ENCODE measurements at places on chromosomes 13 and 19.

GRCh38 chr19:14218620-14219330 is 12.8 kb upstream of the ADGRL1 start:
- no peak for DNase-seq

- no peak for DNase-seq
Measured at GRCh38 chr19:17294051-17294891, 9.0 kb downstream of the ABHD8 start.

DNA sequence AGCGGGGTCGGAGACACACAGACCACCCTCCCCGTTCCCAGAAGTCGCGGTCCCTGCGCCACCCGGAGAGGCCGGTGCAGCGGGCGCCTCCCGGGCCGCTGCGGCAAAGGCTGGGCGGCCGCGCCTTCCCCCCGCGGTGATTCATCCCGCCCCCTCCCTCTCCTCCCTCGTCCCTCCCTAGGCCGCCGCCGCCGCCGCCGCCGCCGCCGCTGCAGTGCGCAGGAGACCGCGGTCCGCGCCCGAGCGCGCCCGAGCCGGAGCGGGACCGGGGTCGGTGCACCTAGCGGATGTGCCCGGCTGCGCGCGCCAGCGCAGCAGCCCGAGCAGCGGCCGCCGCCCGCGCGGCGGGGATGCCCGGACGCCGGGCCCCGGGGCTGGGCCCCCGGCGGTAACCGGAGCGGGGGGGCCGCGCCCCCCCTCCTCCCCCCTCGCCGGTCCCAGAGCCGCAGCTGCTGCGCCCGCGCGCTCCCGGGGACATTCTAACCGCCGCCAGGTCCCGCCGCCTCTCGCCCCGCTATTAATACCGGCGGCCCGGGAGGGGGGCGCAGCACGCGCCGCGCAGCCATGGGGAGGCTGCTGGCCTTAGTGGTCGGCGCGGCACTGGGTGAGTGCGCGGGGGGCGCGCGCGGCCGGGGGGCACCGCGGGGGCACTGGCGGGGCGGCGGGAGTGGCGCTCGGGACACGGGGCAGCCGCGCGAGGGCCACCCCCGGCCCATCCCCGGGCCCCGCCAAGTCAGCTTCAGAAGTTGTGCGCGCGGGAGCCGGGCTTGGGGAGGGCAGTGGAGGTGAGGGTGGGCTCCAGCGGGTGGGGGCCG is at the start of gene SCN1B:
TSS of gene SCN1B (plus strand) at position 214 of the 815 bp plus-strand sequence. CDS start at position 565, 351 bp downstream.
- DNase-seq: peak; percentile 46

- DNase-seq: peak; percentile 86
Measured at GRCh38 chr13:111115965-111116521, 933 bp downstream of the ARHGEF7 start.

DNA sequence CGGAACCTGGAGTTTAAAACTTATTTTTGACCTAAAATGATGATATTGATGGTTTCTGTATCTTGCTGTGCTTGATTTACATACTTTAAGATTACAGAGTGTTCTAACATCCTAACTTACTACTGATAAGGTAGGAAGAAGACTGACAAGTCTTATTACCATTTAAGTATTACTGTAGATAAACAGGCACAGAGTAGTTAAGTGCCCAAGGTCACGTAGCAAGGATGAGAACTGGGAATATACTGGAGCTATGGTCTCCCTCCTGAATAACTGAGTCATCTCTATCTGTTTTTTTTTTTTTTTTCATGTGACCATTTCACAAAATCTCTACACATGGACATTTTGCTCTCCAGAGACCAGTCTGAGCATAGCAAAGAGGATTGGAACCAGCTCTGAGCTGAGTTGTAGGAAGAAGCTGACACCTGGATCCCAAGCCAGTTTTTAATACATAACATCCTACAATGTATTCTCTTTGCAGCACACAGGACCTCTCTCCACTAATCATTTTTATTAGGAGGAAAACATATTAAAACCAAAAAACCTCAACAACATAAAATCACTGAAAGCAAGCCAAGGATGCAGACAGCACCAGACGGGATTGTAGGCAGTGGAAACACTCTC is 173.5 kb downstream of the DNAJC15 start:
- DNase-seq: no peak

- peak; percentile 70 for DNase-seq
Measured at GRCh38 chr13:24263632-24264031, 45.7 kb upstream of the C1QTNF9 start.

- no peak for DNase-seq
Measured at GRCh38 chr13:42170029-42170428, 101.9 kb upstream of the AKAP11 start.

- no peak for DNase-seq
Measured at GRCh38 chr19:31070146-31071065, 278.8 kb downstream of the TSHZ3 start.

GRCh38 chr13:26752671-26753070 is 7.9 kb downstream of the GPR12 start:
- no peak for DNase-seq

DNA sequence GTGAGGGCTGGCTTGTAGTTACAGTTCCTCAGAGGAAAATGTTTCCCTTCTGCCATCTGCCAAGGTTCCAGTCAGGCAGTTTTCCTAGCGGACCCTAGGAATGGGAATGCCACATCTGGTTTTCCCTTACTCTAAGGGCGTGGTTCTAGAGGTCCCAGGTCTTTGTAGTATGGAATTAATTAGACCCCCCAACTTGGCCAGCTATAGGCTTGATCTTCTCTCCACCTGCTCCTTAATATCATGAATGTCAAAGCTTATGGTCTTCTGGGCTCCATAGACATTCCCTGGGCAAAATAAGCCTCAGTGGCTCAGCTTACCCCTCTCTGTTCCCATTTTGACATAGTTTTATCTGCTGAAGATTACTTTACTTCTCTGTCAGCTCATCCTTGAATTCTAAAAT is 70.0 kb downstream of the ZNF568 start:
- DNase-seq: no peak

- DNase-seq: no peak
Measured at GRCh38 chr13:49254007-49254406, 6.3 kb downstream of the CDADC1 start.

DNA sequence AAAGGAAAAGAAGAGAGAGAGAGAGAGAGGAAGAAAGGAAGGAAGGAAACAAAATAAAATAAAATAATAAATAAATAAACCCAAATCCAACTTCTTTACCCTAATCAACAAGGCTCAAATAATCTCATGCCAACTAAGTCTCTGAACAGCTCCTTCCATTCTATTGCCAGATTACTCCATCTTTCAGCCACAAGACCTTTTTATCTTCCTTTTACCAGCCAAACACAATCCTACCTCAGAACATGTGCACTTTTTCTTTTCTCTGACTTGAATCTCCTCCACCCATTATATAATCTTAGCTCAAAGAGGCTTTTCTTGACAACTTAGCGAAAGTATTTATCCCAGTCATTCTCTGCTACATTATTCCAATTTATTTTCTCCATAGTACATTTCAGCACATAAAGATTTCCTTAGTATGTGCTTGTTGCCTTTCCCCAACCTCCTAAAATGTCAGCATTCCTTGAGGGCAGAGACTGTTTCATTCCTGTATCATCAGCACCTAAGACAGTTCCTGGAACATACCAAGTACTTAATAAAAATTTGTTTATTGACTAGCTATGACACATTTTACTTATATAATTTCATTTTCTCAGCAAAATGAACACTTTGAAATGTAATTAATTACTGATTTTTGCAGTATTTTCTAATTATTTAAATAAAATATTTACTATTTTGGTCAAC is 33.5 kb upstream of the USPL1 start:
- no peak for DNase-seq

DNA sequence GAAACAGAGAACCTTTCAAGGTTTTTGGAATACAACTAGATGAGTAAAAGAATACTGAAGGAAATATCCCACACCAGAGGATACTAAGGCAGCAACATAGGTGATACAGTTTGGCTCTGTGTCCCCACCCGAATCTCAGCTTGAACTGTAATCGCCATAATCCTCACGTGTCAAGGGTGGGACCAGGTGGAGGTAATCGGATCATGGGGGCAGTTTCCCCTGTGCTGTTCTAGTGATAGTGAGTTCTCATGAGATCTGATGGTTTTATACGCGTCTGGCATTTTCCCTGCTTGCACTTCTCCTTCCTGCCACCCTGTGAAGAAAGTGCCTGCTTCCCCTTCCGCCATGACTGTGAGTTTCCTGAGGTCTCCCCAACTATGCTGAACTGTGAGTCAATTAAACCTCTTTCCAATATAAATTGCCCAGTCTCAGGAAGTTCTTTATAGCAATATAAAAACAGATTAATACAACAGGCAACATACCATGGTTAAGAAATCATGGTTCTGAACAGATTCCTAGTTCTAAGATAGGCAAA is 97.0 kb downstream of the ABCC4 start:
- no peak for DNase-seq

- no peak for DNase-seq
Measured at GRCh38 chr19:11375143-11375948, 880 bp downstream of the SWSAP1 start.

GRCh38 chr19:40740747-40741146 is 9.5 kb downstream of the ACTMAP start:
- no peak for DNase-seq

DNA sequence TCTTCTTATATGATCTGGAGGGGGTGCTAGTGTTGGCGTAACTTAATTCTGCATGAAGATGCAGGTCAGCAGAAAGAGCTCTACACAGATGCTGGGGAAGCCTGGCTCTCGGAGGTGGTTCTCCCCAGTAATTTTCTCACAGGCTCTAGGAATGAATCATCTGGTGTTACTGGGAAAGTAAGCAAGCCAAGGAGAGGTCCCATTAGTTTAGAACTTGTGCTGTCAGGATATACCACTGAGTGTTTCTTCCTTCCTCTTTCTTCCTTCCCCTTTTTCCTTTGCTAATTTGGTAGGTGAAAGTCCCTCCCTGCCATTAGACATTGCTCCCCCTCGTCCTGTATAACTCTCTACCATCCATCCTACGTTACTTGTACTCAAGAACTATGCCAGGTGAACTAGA is 68.3 kb downstream of the ATP8A2 start:
- DNase-seq: no peak

DNA sequence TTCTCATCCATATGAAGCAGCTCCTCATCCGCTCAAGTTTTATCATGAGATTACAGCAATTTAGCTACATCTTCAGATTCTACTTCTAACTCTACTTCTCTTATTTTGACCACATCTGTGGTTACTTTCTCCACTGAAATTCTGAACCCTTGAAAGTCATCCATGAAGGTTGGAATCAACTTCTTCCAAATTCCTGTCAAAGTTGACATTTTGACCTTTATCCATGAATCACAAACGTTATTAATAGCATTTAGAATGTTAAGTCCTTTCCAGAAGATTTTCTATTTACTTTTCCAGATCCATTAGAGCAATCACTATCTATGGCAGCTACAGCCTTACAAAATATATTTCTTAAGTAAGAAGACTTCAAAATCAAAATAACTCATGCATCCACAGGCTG is 421.7 kb upstream of the GPC6 start:
- DNase-seq: no peak

DNA sequence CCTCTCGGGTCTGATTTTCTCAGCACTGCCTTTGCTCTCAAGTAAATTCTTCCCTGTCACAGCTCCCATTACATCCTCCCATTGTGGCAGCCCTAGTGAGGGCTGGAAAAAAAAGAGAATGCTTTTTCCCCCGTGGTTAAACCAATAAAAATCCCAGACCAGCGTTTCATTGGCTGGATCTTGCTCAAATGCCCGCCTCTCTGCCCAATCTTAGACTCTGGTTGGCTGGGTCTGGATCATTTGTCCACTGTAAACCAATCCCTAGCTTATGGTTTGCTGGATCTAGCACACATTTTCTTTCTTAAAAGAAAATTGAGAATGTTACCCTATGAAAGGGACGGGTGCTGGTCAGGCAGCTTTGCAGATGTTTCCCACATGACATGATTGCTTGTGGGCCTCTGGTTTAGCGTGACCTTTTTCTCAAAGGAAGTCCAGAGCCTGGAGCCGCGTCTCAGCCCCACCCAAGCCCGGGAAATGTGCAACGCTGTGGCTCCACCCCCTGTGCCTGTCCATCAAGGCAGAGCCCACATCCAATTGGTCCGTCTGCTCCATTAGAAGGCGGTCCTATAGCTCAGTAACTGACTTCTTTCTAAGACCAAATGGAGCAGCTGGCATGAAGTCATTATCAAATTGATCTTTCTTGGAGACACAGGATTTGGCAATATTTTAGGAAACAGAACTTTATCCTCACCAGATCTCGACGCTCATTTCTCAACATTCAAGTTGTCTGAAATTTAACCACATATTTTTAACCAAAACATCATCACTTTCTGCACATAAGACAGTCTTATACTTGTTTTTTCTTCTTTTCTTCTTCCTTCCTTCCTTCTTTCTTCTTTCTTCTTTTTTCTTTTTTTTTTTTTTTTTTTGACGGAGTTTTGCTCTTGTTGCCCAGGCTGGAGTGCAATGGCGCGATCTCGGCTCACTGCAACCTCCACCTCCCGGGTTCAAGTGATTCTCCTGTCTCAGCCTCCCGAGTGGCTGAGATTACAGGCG is 2.6 kb upstream of the MCEMP1 start:
- peak; percentile 50 for DNase-seq

GRCh38 chr19:47179653-47180310 is 49.1 kb downstream of the SAE1 start:
- no peak for DNase-seq

DNA sequence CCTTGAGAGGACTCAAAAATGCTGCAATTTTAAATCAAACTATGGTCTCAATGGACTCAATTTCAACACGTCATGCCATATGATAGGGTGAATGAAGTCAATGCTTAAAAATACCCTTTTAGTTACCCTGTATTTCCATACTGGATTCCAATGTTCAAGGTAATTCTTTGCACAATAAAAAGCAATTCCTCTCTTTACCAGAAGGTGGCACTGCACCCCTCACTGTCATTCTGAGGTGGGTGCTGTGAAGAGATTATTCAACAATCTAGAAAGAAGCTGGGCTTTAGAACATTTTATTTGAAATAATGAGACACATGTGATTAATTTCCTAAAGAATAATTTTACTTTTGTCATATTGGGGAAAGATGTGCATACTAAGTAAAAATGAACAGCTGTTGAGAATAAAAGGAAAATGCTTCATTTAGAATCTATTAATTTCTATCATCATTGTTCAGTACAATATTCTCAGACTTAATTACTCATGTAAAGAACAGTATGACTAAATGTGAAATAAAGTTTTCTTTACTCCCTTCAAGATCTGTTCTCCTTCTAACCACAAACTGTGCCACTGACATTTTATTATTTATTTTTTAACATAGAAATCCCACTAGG is 789.1 kb downstream of the GPC5 start:
- DNase-seq: peak; percentile 35

- DNase-seq: no peak
Measured at GRCh38 chr13:106311004-106311403, 224.5 kb downstream of the EFNB2 start.

GRCh38 chr13:22793598-22794134 is 387.1 kb upstream of the SGCG start:
- DNase-seq: peak; percentile 26

GRCh38 chr19:33604651-33605050 is 17.1 kb upstream of the CHST8 start:
- DNase-seq: no peak

GRCh38 chr13:45422731-45423292 is 4.6 kb upstream of the SLC25A30 start:
- DNase-seq: no peak

DNA sequence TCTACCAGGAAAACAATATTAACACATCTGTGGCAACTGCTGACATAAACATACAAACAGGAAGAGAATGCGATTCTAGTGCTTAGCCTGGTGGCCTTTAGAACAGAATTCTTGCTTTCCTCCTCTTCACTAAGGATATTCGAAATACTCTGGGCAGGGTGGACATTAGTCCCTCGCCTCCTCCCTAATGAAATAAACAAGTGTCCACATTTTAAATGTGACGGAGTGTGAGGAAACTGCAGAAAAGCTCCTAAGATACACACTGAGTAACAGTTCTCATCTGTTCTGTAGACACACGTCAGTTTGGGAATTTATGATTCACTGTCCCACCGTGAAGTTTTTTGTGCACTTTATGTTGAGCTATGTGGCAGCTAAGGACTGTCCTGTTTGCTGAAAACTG is 639 bp downstream of the STARD13 start:
- peak; percentile 27 for DNase-seq

Measured in brain microvascular endothelial cell (primary cell).